ENCODE measurements at places on chromosomes 11 and 22.

DNA sequence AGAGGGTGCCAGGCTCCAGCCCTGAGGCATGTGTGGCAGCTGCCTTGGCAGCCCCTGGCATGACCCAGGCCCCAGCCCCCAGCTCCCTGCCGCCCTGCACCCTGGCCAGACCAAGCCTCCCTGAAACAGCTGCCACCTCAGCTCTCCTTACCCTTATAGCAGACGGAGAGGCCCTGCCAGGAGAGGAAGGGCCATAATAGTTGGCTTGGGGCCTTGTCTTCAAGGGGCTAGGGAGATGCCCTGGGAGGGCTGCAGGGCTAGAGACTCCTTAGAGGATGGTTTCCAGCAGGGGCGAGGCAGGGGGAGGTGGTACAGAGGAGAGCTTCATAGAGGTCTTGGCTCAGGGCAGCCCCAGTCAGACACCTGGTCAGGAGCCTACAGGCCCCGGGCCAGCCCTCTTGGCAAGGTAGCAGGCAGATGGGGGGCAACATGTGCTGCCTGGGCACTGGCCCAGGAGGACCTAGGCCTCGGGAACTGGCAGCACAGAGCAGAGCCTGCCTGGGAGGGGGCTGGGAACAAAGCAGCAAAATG, 13.0 kb downstream of the SMTN start:
- DNase-seq: no peak

DNA sequence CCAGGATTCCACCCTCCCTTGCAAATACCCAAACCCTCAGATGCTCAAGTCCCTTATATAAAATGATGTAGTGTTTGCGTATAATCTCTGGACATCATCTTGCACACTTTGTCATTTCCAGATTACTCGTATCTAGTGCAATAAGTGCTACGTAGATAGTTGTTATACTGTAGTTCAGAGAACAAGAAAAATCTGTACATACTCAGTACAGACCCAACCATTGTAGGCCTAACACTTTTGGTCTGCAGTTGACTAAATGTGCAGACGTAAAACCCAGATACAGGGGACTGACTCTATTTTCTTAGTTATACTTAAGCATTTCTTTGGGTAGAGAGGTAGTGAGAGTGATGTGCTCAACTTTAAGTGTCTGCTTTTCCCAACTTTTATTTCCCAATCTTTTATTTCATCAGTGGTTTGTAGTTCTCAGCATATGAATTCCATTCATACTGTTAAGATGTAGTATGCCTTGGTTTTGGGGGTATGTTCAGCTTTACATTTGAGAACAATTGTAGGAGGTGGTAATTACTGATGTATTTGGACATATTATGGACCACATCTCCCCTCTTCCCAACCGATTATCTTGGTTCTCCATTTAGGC, 43.9 kb downstream of the DDX6 start:
- no peak for DNase-seq

GRCh38 chr11:44550123-44550522, 15.3 kb upstream of the CD82 start:
- no peak for DNase-seq

DNA sequence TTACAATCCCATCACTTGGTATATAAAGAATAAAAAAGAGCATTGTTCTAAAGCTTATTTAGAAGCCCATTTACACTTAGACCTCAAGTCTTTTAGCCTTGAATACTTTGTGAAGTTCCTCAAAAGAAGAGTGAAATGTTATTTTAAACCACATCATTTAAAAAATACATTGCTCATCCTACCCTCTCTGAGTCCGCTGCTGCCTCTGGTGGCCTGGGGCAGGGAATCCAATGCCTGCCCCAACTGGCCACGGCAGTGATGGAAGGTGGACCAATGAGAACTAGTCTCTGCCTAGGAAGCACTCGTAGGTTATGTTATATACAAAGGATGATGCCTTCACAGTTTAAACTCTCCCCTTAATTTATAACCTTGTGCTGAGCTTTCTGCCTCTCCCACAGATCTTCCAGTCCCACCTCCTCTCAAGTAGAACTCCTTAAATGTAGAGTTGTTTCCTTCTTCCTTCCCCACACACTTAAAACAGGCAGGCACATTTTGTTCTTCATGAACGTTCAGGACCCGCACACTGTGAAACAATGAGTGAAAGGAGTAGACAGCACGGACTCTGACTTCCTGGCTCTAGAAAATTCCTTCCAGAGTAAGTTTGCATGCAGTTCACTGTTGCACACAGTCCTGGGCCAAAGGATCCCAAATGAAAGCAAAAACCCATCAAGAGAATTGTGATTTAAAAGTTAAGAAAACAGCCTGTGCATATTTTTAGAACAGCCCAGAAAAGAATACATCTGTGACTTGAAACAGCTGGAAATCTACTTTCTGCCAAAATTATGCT, 167.8 kb downstream of the RRAS2 start:
- no peak for DNase-seq

DNA sequence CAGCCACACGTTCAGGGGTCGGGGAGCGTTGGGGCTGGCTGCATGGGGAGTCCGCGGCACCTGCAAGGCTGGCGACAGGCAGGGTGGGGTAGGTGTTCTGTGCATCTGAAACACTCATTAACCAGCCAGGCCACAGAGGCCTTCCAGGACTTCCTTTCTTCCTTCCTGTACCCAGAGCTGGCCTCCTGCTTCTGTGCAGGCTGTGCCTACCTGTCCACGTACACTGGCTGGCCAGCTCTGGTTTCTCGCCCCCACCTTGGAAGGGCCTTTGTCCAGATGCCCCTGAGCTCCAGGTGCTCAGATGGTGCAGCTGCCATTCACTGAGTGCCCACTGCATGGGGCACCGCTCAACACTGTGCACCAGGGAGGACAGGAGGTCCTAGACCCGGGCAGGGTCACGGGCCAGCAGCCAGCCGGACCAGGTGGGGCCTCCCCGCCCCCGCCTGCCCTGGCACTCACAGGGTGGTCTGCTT, 15.9 kb downstream of the TTLL12 start:
- DNase-seq: no peak

DNA sequence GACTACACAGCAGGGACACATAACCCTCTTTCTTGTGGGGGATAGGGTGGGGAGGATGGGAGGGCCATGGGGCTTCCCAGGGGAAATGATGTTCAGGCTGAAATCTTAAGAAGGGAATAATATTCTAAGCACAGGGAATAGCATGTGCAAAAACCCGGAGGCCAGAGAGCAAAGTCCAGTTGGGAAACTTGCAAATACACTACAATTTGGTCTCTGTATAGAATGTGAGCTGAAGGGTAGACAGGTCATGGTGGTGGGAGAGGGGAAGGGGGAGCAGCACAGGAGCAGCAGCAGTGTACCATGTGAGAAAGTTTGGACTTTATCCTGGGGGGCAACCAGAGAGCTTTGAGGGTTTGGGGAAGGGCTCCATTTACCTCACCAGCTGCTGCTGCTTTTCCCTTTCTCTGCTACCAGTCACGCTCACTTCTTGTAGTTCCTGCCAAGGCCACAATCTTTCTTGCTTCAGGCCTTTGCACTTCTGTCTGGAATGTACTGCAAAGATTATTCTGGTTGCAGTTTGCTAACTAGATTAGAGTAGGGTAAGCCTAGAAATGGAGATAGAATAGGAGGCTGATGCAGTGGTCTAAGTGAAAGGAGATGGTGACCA, 43.0 kb downstream of the KREMEN1 start:
- no peak for DNase-seq

GRCh38 chr22:28105413-28105812, 186.4 kb upstream of the PITPNB start:
- no peak for DNase-seq

GRCh38 chr11:110098645-110099044, 5.5 kb downstream of the ZC3H12C start:
- no peak for DNase-seq

- no peak for DNase-seq
Measured at GRCh38 chr22:39915295-39915726, 14.4 kb downstream of the GRAP2 start.

DNA sequence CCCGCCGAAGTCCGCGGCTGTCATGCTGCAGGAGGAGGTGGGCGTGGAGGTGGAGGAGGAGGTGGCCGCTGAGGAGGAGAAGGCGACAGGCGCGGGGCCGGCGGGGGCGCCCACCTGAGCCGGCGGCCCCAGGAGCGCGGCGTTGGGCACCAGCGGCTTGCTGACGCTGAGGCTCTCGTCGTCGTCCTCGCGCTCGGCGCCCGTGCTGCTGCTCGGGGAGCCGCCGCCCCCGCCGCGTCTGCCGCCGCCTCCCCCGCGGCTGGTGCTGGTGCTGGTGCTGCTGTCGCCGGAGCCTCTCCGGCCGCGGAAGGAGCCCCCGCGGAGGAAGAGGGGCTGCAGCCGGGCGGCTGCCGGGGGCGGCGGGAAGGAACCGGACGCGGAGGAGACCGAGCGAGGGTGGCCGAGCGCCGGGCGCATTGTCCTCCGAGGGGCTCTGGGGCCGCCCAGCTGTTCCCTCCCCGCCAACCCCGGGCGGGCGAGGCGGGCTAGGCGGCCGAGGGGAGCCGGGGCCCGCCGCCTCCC, 388 bp downstream of the TMEM121B start:
- DNase-seq: no peak

GRCh38 chr22:38925571-38926041, 31.8 kb upstream of the APOBEC3A start:
- DNase-seq: no peak

DNA sequence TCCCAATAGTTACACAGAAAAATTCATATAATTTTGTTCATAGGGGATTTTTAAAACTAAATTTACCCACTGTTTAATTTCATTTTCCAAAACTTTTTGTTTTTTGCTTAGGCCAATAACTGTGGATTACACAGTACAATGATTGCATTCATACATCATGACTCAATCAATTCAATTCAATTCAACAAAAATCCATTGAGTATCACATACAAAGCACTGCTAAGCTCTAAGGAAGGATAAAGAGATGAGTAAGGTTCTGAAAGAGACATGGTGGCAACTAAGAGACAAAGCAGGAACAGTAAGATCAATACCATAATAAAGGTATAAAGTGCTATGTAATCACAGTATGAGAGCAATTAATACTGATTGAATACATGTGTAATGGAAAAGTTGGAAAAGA, 9.4 kb upstream of the LAYN start:
- DNase-seq: no peak

- DNase-seq: no peak
Measured at GRCh38 chr11:56906683-56907148, 82.0 kb upstream of the OR5AK2 start.

- DNase-seq: no peak
Measured at GRCh38 chr22:28175730-28176492, 256.9 kb upstream of the PITPNB start.

GRCh38 chr22:37218771-37219411, 6.6 kb upstream of the SSTR3 start:
- DNase-seq: no peak

GRCh38 chr22:22322792-22323191, 78.2 kb downstream of the VPREB1 start:
- DNase-seq: no peak

GRCh38 chr22:48489551-48490499, 1337.8 kb downstream of the BRD1 start:
- DNase-seq: no peak

GRCh38 chr22:45456811-45457210, 43.3 kb downstream of the RIBC2 start:
- no peak for DNase-seq

- no peak for DNase-seq
Measured at GRCh38 chr11:1481483-1481825, 5.1 kb downstream of the MOB2 start.

GRCh38 chr11:115112754-115113153, 391.5 kb downstream of the CADM1 start:
- DNase-seq: no peak

GRCh38 chr22:43885319-43885671, 6.5 kb downstream of the PNPLA5 start:
- no peak for DNase-seq

- no peak for DNase-seq
Measured at GRCh38 chr11:534396-535209, 773 bp downstream of the HRAS start.

DNA sequence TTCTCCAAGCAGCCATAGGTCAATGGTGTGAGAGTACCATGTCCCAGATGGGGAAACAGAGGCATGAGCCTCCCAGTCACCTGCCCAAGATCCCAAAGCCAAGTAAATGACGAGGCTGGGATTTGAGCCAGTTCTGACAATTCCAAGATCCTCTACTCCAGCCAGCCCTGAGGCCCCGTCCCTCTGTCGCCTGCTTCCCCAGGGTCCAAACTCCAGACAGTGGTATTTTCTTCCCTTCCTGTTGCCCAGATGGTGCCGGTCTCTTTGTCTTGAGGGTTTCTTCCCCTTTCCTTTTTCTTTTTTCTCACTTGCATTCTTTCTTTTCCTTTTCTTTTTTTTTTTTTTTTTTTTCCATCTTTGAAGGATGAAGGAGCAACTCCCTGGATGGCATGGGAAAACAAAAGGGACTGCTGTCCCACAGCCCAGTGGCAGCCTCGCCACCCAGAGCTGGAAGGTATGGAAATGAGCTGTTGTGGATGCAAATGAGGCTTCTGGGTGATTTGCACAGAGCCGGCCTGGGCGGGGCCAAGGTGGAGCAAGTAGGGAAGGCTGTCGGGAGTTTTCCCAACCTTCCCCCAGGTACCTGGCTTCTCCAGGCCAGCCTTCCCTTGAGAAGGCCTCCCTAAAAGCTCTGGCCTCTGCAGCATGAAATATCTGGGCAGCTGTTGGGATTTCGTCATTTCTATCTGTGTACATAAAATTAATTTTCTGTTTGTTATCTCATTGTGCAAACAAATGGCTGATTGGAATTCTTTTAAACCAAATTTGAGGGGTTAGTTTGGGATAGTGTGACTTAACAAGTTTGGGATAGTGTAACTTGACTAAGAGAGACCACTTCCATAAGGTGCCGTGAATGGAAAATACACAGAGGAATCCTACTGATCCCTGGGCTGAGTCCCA, 146.8 kb downstream of the MN1 start:
- DNase-seq: no peak

GRCh38 chr11:100663583-100663982, 23.5 kb upstream of the ARHGAP42 start:
- DNase-seq: no peak

DNA sequence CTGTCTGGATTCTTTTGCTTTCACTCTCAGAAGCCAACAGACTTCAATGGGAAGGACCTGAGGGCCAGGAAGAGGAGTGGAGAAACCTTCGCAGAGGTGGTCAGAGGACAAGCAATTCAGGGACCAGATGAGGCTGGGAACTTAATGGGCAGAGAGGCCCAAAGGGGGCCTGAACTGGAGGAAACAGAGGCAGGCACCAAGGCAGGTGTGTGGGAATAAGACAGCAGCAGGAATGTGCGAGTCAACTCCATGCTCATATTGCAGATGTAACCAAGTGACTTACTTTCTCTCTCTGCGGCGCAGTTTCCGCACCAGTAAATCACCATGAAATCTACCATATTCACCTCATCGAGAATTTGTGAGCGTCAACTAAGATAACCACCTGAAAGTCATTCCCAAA, 669.1 kb downstream of the NTM start:
- DNase-seq: no peak
